ENCODE measurements at places on chromosomes 1 and 21.

GRCh38 chr1:165686971-165687433 lies 11.4 kb downstream of the ALDH9A1 start:
- H3K36me3 ChIP-seq = peaks cover 48% of the 10 kb centered on the region
- H3K27me3 ChIP-seq = no peaks in the 10 kb centered on the region
- H3K4me1 ChIP-seq = peaks cover 37% of the 10 kb centered on the region
- no peak for DNase-seq

GRCh38 chr1:8238141-8239038 lies 79.5 kb upstream of the SLC45A1 start:
- no peak for DNase-seq
- no peaks in the 10 kb centered on the region for H3K4me1 ChIP-seq
- peaks cover 12% of the 10 kb centered on the region for H3K27me3 ChIP-seq
- H3K36me3 ChIP-seq = no peaks in the 10 kb centered on the region

DNA sequence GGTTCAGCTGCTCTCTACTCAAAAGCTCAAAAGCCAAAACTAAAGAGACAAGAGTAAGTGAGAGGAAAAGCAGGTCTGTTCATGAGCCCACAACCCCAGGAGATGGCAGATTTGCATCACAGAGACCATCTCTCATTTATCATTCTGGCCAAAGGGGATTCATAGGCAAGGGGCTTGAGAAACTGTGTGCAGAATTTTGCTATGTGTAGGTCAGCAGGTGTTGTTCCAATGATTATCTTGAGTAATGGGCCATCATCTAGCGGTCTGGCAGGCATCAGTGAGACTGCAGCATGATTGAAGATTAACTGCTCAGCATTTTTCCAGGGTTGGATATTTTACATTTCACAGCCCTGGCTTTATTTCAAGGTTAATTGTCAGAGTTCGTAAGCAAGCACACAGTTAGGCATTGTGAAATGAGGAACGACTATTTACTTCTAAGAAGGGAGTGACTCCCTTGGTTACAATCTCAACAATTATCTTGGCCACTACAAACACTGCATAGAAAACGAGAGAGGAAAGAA lies 1204.6 kb upstream of the TMPRSS15 start:
- no peak overlapping the region for H3K4me3 ChIP-seq
- H3K27me3 ChIP-seq = no peaks in the 10 kb centered on the region
- H3K4me1 ChIP-seq = no peaks in the 10 kb centered on the region

- H3K4me1 ChIP-seq = peaks cover 65% of the 10 kb centered on the region
- H3K27me3 ChIP-seq = peaks cover 88% of the 10 kb centered on the region
- H3K27ac ChIP-seq = no peak overlapping the region
- no peaks in the 10 kb centered on the region for H3K36me3 ChIP-seq
- DNase-seq = no peak
- H3K4me3 ChIP-seq = peak overlapping the region; percentile 36
Observed at GRCh38 chr1:9201401-9202239, 33.0 kb upstream of the H6PD start.

DNA sequence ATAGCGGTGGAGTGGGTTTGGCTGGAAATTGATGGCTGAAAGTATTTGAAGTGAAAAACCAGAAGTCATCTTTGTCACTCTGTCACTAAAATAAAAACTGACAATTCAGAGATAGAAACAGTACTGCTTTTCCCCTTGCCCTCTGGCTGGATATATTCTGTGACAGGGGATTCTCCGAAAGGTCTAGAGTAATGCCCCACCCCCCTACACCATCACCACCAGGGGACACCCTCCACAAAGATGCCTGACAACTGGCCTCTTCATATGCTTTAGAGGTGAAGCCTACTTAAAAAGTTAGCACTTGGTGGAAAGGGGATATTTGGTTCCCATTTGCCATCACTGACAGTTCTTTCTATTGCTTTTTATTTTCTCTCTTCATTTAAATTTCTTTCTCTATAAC lies 73.5 kb downstream of the SGIP1 start:
- H3K27ac ChIP-seq = no peak overlapping the region
- peaks cover 6% of the 10 kb centered on the region for H3K27me3 ChIP-seq
- DNase-seq = no peak
- no peaks in the 10 kb centered on the region for H3K36me3 ChIP-seq

- no peak overlapping the region for H3K4me3 ChIP-seq
- H3K36me3 ChIP-seq = no peaks in the 10 kb centered on the region
- peaks cover 31% of the 10 kb centered on the region for H3K27me3 ChIP-seq
- H3K4me1 ChIP-seq = no peaks in the 10 kb centered on the region
- DNase-seq = no peak
- H3K27ac ChIP-seq = no peak overlapping the region
Observed at GRCh38 chr1:225677350-225678124, 24.6 kb upstream of the ENAH start.

- H3K27me3 ChIP-seq = peaks cover 6% of the 10 kb centered on the region
- H3K4me1 ChIP-seq = no peaks in the 10 kb centered on the region
- no peak overlapping the region for H3K4me3 ChIP-seq
- DNase-seq = no peak
- H3K27ac ChIP-seq = no peak overlapping the region
Observed at GRCh38 chr1:211632808-211633523, 42.5 kb downstream of the NEK2 start.

- peaks cover 8% of the 10 kb centered on the region for H3K4me1 ChIP-seq
- no peaks in the 10 kb centered on the region for H3K27me3 ChIP-seq
- no peaks in the 10 kb centered on the region for H3K36me3 ChIP-seq
- DNase-seq = no peak
Observed at GRCh38 chr1:244341455-244342450, 110.0 kb downstream of the ADSS2 start.

- H3K27me3 ChIP-seq = peaks cover 36% of the 10 kb centered on the region
- H3K36me3 ChIP-seq = no peaks in the 10 kb centered on the region
- no peak overlapping the region for H3K4me3 ChIP-seq
Observed at GRCh38 chr1:231172411-231172810, 10.6 kb downstream of the TRIM67 start.

GRCh38 chr21:17911628-17912027 lies 92.5 kb upstream of the C21orf91 start:
- no peaks in the 10 kb centered on the region for H3K4me1 ChIP-seq
- no peak overlapping the region for H3K4me3 ChIP-seq
- H3K27me3 ChIP-seq = peaks cover 5% of the 10 kb centered on the region
- no peaks in the 10 kb centered on the region for H3K36me3 ChIP-seq

DNA sequence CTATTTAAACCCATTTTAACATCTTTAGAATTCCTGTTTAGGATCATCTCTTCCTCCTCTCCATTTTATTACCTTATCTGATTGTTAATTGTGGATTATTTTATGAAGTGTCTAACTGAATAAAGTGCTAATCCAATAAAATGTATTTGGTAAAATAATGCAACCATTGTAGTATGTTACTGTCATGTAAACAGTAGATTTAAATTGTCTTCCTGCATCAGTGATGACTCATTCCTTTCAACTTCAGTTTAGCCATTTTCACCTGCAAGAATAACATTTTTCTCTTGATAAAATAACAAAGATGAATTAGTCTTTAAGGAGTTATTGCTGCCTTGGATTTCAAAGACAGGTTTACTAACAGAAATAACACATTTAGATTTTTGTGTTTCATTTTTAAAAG lies 5.4 kb downstream of the PPP2R5A start:
- peaks cover 73% of the 10 kb centered on the region for H3K4me1 ChIP-seq

DNA sequence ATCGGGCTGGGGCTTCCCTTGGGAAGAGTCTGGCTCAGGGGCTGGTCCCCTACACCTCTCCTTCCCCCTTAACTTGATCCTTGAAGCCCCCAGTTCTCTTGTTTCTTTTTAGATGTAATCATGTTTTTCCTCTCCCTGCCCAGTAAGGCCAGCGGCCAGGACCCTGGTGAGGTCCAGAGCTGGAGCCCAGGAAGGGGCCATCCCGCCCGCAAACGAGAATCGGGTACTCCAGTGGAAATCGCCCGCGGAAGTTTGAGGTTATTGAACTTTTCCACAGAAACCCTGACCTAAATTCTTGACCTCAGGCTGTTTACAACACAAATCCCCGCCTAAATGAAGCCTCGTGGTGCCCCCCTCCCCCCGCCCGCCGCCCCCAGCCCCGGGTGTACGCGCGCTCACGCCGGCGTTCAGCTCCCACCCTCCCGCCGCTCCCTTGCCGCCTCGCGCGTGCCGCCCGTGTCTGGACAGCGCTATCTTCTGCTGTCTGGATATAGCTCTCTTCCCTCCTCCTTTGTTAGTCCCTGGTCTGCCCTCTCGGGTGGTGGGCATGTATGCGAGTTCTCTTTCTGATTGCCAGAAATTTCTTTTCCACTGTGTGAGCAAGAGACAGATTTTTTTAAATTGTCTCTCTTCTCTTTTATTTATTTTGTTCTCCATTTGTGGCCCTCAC lies 165.9 kb upstream of the CACNA1E start:
- DNase-seq = peak; percentile 12
- peaks cover 57% of the 10 kb centered on the region for H3K27me3 ChIP-seq

- no peak for DNase-seq
- H3K27ac ChIP-seq = no peak overlapping the region
- H3K27me3 ChIP-seq = peaks cover 8% of the 10 kb centered on the region
Observed at GRCh38 chr1:230377851-230378250, 48.3 kb downstream of the PGBD5 start.

GRCh38 chr1:62361431-62361830 lies 42.2 kb upstream of the KANK4 start:
- H3K27me3 ChIP-seq = no peaks in the 10 kb centered on the region
- no peak overlapping the region for H3K4me3 ChIP-seq
- no peaks in the 10 kb centered on the region for H3K36me3 ChIP-seq

DNA sequence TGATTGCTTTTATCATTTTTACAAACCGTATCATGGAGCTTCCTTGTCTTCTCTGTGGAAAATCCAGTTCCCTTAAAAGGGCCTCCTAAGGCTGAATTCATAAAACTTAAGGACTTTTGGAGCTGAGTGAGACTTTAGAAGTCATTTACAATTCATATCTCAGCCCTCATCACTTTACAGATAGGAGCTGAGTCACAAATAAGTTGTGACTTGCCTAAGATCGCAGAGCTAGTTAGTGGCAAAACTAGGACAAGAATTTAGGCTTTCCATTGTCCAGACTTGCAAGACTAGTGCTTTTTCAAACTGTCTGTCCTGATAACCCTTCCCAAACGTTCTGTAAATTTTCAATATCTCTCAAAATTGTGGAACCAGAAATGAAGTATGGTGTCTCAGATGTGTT lies 37.3 kb downstream of the C1orf21 start:
- H3K36me3 ChIP-seq = no peaks in the 10 kb centered on the region
- no peak overlapping the region for H3K4me3 ChIP-seq
- no peaks in the 10 kb centered on the region for H3K4me1 ChIP-seq

DNA sequence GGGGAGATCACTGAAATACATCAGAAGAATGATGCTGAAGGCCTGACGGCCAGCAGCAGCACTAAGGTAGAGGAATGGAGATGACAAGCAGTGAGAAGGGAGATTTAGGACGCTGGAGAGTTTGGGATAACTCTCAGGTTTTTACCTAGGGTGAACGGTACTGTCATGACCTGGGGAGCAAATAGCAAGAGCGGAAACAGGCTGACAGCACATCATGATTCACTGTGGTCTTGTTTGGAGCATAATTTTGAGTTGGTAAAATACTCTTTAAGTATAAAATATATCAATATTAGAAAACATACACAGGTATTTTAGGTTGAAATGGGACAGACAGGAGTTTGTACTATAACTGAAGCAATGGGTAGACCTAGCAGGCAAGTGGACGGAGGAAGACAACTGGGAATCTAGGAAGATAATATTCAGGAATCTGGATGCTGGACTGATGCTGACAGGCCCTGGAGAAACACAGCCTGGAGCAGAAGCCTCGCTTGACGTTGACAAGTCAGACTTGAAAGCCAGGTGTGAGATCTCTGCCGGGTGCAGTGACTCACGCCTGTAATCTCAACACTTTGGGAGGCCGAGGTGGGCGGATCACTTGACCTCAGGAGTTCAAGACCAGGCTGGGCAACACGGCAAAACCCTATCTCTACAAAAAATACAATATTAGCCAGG lies 33.3 kb downstream of the ALG14 start:
- no peaks in the 10 kb centered on the region for H3K4me1 ChIP-seq
- no peaks in the 10 kb centered on the region for H3K27me3 ChIP-seq
- no peaks in the 10 kb centered on the region for H3K36me3 ChIP-seq
- DNase-seq = no peak

DNA sequence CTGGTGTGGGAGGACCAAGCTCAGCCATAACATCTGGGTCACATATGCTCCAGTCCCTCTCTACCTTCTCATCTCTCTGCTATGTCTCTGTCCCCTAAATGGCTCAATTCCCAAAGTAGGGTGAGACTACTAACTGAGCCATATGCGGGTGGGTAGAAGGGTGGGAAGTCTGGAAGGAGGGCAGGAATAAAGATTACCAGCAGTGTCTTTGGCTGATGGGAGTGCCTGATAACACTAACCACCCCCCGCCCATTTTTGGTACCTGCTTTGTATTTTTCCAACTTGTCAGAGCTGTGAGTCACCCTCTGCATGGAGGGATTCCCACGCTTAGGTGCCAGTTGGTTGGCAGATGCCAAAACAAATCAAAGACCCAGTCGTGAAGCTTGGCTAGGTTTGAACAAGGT lies 14.9 kb upstream of the SSBP3 start:
- H3K4me1 ChIP-seq = peaks cover 2% of the 10 kb centered on the region
- no peak overlapping the region for H3K4me3 ChIP-seq
- H3K36me3 ChIP-seq = no peaks in the 10 kb centered on the region
- no peaks in the 10 kb centered on the region for H3K27me3 ChIP-seq
- no peak for DNase-seq

DNA sequence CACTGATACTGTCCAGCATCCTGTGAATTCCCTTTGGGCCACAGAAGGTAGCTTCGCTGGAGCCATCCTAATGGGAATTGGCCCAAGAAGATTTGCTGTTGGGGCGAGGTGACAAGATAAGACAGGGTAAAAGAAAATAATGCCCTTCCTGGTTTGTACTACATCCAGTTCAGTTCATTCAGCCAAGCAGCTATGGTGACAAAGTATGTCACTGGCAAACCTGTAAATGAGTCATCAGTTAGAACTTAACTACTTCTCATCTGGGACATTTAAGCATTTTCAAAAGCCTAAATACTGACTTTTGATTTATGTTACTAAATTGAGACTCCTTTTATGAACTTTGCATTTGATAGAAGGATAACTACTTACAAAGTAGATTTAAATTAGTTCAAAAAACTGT lies 54.2 kb downstream of the WDR64 start:
- H3K36me3 ChIP-seq = no peaks in the 10 kb centered on the region
- DNase-seq = no peak
- no peak overlapping the region for H3K27ac ChIP-seq

DNA sequence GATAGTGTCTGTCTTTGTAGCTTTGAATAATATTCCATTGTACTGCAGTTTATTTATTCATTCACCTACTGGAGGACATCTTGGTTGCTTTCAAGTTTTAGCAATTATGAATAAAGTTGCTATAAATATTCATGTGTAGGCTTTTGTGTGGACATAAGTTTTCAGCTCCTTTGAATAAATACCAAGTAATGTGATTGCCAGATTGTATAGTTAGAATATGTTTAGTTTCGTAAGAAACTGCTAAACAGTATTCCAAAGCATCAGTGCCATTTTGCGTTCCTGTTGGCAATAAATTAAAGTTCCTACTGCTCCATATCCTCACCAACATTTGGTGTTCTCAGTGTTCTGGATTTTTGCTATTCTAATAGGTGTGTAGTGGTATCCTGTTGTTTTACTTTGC lies 311.7 kb upstream of the FMN2 start:
- H3K4me1 ChIP-seq = no peaks in the 10 kb centered on the region
- H3K27me3 ChIP-seq = no peaks in the 10 kb centered on the region
- H3K4me3 ChIP-seq = no peak overlapping the region
- no peak for DNase-seq
- no peak overlapping the region for H3K27ac ChIP-seq

- peaks cover 3% of the 10 kb centered on the region for H3K27me3 ChIP-seq
- no peaks in the 10 kb centered on the region for H3K36me3 ChIP-seq
Observed at GRCh38 chr1:53359225-53359933, 31.5 kb upstream of the LRP8 start.
